H7 (cell line): ENCODE measurements at places on chromosomes 3 and 15.

GRCh38 chr15:99224372-99225214 is 24.8 kb downstream of the TTC23 start:
- no peak for DNase-seq

- peak; percentile 26 for DNase-seq
Measured at GRCh38 chr3:43153216-43154083, 47.6 kb upstream of the POMGNT2 start.

GRCh38 chr3:143302638-143303171 is 183.1 kb downstream of the CHST2 start:
- DNase-seq: no peak

DNA sequence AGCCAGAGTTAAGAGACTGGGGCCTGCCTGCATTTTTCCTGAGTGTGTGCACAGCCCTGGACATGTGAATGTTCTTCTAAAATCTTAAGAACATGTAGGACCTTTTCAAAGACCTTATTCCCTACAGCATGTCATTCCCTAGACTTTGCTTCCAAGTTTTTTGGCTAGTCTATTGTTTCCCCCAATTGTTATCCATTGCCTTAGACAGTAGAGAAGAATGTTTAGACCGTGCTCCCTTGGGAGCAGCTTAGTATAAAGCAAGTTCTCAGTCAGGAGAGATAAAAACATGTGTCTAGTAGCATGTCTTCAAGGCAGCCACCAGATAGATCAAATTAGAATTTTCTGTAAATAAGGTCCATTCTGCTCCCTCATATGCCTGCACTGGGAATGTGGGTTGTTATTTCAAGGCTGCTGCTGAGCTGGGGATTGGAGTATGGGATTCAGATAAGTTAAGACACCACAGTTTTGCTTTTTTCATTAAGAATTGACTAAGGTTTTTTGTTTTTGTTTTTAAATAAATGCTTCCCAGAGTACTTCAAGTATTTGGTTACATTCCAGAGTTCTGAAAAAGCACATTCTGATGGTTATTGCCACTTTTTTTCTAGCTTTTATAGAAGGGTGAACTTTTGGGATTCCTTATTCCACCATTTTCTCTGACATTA is 246.7 kb downstream of the RORA start:
- no peak for DNase-seq

GRCh38 chr15:29376590-29376989 is 107.0 kb upstream of the NSMCE3 start:
- DNase-seq: no peak

DNA sequence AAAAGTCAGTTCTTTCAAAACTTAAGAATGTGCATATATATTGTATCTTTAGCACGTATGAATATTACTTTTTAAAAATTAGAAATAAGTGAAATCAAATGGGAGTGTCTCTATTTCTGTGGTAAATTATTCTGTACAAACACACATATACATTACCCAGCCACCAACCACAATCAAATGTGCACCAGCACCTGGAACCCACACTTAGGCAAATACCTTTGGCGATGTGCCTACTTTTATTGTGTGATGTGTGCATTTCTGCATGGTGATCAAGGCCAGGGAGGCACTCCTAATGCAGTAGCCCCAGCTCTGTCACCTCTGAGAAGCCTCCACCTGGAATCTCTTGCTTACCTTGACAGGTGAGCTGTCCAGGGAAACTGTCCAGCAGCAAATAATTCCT is 76.9 kb downstream of the PIK3R4 start:
- DNase-seq: no peak
